ENCODE measurements at places on chromosomes 12 and 14.

DNA sequence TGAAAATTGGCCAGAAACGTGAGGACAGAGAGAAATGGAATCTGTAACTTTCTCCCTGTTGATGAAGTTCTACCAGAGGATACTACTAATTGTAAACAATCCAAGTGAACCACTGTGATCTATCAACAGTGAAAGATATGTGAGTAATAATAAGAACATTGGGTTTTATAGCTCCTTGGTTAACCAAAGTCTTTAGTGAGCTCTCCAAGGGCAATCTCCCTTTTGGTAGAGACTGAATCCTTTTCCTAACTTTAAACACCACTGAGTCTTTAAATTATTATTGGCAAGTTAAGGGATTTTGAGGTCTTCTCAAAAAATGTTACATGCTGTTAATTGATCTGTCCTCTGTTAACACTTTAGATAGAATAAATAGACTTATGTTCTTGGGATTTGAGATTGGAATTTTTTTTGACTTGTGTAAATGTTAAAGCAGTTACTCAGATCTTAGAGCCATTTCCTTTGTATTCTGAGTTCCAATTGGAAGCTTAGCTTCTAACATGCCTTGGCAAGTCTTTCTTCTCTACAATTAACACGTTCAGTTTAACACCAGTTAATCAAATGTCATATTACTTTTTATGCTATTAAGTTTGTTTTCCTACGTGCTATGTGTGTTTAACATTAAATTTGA is 338.2 kb upstream of the DDHD1 start:
- DNase-seq: no peak

GRCh38 chr12:128600886-128601285 is 222.9 kb downstream of the SLC15A4 start:
- no peak for DNase-seq

- DNase-seq: no peak
Measured at GRCh38 chr14:98408713-98409112, 863.3 kb downstream of the BCL11B start.

GRCh38 chr12:230925-231671 is 17.1 kb upstream of the SLC6A12 start:
- DNase-seq: no peak
